Left cardiac atrium (tissue), 4 donors: ENCODE measurements at places on chromosomes 3 and 15.

GRCh38 chr3:112817797-112818196, 28.9 kb downstream of the CD200R1L start:
- DNase-seq = no peak

DNA sequence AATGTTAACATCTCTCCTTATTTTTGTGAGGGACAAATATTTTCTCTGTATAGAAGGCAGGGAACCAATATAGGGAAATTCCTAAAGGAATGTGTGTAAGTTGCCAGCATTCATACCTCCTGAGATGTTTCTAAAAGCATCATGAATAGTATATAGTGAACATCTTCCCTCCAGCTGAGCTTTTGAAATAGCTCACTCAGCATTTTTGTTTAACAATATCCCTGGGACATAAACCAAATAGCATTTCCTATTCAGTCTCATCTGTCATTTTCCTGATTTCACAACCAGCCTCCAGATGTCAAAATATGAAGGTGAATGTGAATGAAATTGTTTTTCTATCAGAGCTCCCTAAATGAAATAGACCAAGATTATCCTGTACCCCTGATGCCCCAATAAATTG, 137.2 kb downstream of the PPM1L start:
- DNase-seq = no peak

DNA sequence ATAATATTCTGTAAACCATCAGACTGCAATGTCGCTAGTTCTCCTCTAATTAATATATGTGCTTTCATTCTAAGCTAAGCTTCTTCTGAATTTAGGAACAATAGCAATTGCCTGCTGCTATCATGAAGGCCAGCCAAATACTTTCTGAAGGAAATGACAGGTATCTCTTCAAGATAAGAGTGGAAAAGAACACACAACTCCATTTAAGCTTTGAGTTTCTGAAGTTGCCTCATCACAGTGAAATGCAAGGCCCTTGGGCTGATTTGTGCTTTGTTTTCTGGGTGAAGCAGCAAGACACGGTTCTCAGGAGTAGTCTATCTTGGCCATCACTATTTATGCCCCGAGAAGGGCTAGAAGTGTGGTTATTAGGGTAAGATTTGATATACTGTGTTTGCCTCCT, 6.2 kb downstream of the SLC7A14 start:
- DNase-seq = no peak

DNA sequence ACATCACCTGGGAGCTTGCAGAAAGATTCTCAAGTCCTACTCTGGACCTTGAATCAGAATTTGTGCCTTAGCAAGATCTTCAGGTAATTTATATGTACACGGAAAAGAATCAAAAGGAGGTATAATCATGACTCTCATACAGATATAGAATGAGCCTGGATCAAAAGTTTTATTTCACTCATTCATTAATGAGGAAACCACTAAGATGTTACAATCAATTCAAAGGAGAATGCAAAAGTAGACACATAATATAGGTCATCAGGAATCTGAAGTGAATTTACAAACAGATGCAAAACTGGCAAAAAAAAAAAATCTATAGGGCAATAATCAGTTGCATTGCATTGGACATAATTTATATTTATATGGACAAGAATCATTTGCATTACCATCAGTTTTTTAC, 195.4 kb upstream of the TLE3 start:
- DNase-seq = no peak

DNA sequence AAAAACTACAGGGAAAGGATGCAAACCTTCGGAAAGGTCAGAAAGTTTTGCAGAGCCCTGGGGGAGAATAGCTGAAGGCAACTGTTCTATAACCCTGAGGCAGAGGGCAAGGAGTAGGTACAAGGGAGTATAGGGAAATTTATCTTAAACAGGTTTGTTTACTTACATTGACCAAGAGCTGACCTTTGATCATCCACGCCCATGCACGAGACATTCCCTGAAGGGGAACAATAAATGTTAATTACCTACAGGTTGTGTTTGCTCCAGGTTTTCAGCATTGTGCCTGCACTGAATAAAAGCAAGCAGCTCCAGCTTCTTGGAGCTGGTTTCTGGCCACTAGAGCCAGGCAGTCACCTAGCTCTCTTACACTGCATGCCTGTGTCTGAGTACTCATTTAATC, 524.5 kb upstream of the TGFBR2 start:
- DNase-seq = no peak

- DNase-seq = no peak
These were observed 887.0 kb downstream of the ROBO1 start for GRCh38 chr3:78880603-78881461.

GRCh38 chr3:25826510-25826909, 36.6 kb downstream of the OXSM start:
- DNase-seq = no peak

- no peak for DNase-seq
These were observed 3.0 kb downstream of the NAALADL2 start for GRCh38 chr3:174862101-174862500.

GRCh38 chr3:34296796-34297195, 498.4 kb downstream of the PDCD6IP start:
- DNase-seq = no peak

GRCh38 chr15:66800584-66801235, 98.7 kb downstream of the SMAD6 start:
- DNase-seq = no peak

DNA sequence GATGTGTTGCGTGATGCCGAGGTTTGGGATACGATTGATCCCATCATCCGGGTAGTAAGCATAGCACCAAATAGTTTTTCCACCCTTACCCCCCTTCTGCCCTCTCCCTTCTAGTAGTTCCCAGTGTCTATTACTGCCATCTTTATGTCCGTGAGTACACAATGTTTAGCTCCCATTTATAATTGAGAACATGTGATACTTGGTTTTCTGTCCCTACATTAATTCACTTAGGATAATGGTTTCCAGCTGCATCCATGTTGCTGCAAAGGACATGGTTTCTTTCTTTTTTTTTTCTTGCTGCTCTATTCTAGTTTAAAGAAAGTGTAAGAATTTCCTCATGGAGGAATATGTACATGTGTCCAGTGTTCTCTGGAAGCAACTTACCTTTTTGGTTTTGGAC, 51.8 kb downstream of the NSUN3 start:
- DNase-seq = no peak

DNA sequence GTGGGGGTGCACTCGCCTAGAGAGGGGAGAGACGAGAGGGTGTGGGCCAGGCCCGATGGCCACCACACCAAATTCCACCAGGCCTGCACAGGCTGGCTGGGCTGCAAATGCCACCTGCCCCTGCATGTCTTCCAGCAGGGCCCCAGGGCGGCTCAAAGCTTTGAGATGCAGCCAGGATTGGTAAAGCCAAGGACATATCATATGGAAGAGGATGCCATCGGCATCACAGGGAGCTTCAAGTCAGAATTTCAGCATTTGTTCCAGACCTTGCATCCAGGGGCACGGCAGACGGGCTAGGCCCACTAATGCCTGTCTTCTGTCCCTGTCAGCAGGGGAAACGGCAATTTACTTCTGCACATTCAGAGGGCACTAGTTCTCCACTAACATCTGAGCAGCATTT, 97.8 kb downstream of the NUP210 start:
- DNase-seq = no peak

DNA sequence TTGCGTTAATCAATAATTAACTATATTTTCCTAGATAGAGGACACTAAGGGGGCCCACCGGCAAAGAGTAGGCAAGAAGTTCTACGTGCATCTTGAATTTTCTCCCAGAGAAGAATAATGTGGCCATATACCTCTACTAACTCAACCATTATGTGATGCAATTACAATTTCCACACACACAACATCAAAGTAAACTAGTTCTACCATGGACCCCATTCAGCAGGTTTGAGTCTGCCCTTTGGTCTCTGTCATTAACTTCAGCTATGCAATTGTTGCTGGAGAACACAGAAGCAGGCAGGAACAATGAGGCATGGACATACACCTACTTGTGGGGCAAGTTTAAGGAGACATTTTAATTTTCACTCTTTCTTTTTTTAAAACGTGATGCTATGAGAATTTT, 705.9 kb downstream of the PDCD6IP start:
- no peak for DNase-seq

DNA sequence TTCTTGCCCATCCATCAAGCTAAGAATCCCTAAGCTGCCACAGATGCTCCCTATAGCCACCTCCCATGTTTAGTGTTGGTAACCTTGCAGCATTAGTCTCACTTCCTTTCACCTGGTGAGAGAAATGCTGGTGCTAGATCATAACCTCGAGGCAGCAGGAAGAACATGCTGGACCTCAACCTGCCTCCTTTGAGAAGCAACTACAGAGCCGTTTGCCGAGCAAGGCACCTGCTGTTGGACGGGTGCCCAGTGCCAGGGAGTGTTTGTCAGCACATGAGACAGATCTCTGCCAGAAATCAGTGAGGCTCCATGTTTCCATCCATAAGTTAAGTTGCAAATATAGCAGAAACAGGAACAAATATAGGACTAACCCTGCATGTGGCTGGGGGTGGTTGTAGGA, 955.7 kb downstream of the TUSC7 start:
- DNase-seq = no peak

- DNase-seq = peak; percentile 62
These were observed 41.0 kb upstream of the LIMD1 start for GRCh38 chr3:45553469-45553974.

DNA sequence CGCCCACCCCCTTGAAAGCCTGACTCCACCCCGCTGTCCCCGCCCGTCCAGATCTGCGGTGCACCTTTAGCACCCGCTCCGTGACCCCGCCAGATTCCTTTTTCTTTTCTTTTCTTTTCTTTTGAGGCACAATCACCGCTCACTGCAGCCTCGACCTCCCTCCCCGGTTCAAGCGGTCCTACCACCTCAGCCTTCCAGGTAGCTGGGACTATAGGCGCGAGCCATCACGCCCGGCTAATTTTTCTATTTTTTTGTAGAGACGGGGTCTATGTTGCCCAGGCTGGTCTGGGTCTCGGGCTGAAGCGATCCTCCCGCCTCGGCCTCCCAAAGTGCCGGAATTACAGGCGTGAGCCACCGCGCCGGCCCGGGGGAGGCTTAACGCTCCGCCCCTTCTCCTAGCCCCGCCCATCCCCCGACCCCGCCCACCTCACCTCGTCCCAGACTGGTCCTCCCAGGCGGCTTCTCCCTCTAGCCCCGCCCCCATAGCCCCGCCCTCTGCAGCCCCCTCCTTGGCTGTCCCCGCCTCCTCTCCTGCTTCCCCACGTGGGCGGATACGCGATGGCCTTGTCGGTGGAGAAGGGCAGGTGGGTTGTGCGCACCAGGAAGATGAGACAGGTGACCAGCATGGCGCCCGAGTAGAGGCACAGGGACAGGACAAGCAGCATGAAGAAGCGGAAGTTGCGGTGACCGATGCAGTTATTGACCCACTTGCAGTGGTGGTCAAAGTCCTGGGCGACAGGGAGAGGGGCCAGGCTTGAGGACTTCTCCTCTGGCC, 3.2 kb downstream of the ZDHHC19 start:
- DNase-seq = peak; percentile 65
